Stimulated activated naive CD8-positive, alpha-beta T cell treated with anti-CD3 and anti-CD28 coated beads, Interleukin-15, amount 100 ng/mL, for 72 hours (primary cell): ENCODE measurements at places on chromosomes 7 and 10.

- peak; percentile 80 for DNase-seq
These were observed at the start of gene PALS2 for GRCh38 chr7:24572997-24573553. Gene PALS2, plus strand, starts transcription at chr7:24573452. Its CDS starts 50,216 bp downstream, at chr7:24623668.

DNA sequence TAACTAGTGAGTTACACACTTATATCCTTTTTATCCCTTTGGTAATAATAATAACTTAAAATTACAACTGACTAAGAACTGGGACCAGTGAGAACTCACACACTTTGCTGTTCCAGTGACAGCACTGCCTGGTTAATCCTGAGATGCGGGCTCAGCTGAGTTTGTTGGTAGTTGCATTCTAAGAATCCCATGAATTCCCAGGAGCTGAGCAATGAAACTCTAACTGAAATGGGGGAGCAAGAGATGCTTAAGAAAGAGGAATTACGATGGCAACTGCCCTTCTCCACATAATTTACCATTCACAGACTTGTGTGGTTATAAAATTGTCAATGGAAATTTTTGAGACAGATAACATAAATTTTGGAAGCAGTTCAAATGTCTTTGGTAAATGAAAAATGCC is 659.4 kb downstream of the MAGI2 start:
- DNase-seq = no peak

GRCh38 chr10:101839416-101840063 is 4.1 kb downstream of the KCNIP2 start:
- DNase-seq = peak; percentile 59

- no peak for DNase-seq
These were observed 551.4 kb downstream of the LRMDA start for GRCh38 chr10:75982611-75983369.

DNA sequence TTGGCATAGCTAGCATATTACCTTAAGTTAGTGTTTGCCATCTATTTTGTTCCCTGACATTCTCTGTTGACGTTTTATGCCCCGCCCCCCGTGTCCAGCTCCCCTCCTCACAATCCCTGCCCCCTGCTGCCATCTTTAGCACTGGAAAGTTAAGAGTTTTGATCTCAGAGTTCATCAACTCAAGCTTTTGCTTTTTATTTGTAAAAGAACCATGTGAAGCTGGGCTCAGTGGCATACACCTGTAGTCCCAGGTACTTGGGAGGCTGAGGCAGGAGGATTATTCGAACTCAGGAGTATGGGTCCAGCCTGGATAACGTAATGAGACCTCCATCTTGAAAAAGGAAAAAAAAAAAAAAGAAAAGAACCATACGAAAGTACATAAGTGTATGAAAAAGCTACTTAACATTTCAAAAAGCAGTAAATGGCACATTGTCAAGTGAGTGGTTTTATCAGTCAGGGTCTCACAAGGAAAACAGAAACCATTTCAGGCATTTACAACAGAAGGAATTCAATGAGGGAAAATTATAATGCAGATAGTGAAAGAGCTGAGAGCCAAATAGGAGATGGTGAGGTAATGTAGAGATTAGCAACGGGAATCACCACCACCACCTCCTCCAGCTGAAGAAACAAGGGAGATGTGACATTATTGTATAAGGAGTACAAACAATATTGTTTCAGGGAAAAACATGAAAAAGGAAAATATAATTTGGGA is 64.9 kb downstream of the MCU start:
- DNase-seq = no peak

GRCh38 chr10:4383651-4384098 is 442.3 kb upstream of the AKR1E2 start:
- DNase-seq = no peak

GRCh38 chr7:13031468-13031867 is 344.0 kb downstream of the ARL4A start:
- DNase-seq = no peak
